ENCODE measurements at places on chromosomes 3 and 15.
A peak's percentile ranks its signal among the peaks of the same experiment; 100 is the strongest.

- no peak for DNase-seq
Observed at GRCh38 chr15:96360581-96361308, 30.2 kb downstream of the NR2F2 start.

- DNase-seq: no peak
Observed at GRCh38 chr3:46954178-46954577, 22.4 kb downstream of the CCDC12 start.

DNA sequence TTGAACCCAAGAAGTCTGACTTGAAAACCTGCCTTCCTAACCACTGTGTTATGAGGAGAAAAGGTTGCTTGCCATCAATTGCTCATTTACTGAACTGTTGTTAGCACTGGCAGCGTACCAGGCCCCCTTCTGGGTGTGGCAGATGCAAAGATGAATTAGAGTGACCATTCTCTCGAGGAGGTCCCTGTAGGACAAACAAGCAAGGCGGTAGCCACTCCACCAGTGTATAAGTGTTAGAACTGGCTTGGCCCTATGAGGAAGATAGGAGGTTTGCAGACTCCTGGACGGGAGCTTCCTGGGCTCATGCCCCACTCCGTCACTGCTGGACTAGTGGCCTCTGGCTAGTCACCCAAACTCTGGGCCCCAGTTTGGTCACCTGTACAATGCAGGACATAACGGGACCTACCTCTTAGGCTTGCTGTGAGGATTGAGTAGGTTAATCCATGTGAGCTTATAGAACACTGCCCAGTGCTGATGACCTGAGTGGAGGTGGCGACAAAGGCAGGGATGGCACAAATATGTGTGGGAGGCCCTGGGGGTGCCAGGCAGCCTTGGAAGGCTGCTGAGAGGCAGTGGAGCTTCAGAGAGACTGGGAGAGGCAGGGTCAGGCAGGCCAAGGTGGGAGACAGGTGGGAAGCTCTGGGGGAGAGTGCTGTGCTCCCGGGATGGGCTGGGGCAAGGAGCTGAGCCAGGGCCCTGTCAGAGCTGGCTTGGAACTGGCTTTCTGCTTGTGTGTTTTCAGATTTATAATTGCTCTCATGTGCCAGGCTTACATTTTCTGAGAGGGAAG, 145.9 kb downstream of the DNAJB8 start:
- DNase-seq: no peak

DNA sequence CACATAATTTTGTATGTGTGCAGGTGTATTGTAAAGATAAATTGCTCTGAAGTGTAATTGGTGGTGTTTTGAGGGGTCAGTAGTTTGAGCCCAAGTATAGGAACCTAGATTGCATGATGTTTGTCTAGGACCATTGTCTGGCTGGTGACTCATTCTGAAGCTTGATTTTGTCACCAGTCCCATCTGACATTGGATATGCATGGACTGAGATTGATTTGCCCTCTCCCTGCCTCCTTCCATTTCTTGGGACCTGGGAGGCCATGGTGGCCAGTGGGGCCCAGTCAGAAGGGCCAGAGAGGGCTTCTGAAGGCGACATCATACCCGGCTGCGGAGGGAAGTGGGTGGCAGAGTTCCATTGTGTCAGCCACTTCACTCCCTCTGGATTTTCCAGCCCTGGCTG, 62.3 kb downstream of the PDIA5 start:
- DNase-seq: no peak

- DNase-seq: no peak
Observed at GRCh38 chr15:65211482-65211982, 259 bp upstream of the CILP start.

DNA sequence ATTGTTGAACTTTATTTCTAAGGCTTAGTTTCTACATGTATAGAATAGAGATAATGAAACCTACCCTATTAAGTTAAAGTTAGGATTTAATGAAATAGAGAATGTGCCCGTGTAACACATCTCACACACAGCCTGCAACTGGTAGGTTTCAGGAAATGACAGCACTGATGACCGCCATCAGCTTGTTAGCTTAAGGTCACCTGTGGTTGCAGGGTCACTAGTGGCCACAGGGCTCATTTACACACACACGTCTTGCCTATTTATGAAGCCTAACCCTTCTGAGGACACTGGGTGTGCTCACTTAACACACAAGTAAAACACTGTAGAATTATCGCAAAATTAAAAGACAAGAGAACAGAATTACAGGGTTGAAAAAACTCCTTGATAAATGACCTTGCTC, 20.1 kb downstream of the CHRM5 start:
- DNase-seq: no peak

- DNase-seq: no peak
Observed at GRCh38 chr15:35702946-35703495, 157.1 kb upstream of the DPH6 start.

DNA sequence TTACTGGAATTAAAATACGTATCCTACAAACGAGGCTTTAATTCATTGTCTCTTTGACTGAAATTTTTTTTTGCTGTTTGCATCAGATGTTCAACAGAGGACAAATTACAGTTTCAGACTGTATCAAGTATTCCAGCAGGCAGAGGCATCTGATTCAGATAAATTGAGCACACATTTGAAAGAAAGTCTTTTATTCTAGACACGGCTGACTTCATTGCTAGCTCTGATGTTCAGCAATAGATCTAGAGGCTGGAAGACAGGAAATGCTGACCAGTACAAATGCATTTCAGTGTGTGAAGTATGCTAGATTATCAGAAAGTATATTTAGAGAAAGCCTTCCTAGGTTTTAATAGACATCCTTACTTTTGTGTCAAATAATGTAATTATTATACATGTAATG, 472.2 kb downstream of the NLGN1 start:
- no peak for DNase-seq

DNA sequence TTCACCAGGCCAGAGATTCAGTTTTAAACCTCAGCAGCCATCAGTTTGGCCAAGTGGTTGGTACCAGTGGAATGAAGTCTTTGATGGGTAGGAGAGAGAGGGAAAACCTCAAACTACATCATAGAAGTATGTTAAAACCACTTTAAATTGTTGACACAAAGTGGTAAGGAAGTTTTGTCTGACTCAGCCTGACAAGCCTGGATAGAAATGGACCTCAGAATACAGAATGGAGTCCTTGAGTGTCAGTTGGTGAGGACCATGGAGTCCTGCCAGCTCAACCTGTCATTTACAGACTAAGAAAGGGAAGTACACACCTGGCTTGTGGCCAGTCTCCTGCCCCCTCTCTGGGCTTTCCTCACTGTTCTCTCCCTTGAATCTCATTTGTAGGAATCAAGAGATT, 12.1 kb downstream of the EAF1 start:
- no peak for DNase-seq

- no peak for DNase-seq
Observed at GRCh38 chr15:74364936-74365597, 2.4 kb downstream of the CYP11A1 start.

- no peak for DNase-seq
Observed at GRCh38 chr3:143977341-143978262, 6.0 kb downstream of the DIPK2A start.

DNA sequence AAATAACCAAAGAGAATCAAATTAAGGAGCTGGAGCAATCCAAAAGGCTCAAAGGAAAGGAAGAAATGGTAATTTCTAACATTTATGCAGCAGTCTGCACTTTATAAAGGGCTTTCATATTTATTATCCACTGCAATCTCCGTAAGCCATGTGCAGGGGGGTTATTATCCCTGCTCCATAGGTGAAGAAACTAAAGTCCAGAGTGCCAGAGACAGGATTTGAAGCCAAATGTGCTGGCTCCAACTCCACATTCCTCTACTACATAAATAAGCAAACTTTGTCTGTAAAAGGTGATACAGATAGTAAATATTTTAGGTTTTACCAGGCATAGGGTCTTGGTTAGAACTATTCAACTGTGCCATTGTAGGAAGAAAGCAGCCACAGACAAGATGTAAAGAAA, 221.4 kb downstream of the MINAR1 start:
- DNase-seq: no peak

DNA sequence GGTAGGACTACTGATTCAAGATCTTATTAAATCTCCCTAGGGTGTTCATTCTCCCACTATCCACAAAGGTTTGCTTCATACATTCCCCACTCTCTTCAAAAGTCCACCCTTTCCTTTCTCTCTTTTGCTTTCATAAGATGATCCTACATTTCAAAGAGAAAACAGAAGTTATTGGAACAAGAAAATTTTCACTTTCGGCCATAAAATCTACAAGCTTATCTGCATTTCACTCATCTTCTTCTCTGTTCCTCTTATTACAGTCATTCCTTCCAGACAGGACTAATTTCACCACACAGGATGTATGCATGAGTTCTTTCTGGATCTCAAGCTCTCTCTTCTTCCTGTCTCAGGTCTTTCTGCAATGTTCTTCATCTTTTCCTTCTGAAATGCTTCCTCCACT, 238.7 kb downstream of the ISL2 start:
- DNase-seq: no peak

GRCh38 chr3:69723389-69723788, 15.9 kb upstream of the MITF start:
- DNase-seq: no peak

DNA sequence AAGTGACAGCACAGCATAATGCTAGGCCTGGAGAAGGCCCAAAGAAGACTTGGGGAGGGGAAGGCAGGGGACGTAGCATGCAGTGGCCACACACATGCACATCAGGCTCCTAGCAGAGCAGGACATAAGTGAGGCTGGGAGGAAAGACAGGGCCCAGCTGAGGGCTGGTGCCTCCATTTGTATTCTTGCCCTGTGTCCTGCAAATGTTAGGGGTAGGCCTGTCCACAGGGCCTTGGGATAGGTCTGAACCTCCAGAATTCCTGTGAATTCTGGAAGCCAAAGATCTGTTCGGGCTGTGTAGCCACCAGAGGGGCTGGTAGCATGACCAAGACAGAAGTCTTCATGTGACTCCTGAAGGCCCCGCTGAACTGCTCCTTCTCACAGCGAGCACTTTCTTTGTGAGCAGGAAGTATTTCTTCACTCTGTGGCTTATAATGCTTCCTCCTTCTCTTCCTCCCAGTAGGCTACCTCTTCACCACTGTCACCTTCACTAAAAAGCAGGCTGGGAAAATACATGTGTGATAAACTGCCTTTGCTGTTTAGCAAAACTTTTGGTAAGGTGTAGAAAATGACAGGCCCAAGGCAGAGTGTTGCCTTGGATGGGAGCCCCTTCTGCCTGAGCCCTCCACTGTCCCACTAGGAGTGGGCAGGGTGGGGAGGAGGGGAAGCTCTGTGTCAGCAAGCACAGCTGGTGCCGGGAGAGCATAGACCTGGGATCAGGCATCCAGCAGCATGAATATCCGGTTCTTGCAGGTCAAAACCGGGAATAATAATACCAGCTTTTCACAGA, 8.4 kb downstream of the CERS3 start:
- DNase-seq: no peak

DNA sequence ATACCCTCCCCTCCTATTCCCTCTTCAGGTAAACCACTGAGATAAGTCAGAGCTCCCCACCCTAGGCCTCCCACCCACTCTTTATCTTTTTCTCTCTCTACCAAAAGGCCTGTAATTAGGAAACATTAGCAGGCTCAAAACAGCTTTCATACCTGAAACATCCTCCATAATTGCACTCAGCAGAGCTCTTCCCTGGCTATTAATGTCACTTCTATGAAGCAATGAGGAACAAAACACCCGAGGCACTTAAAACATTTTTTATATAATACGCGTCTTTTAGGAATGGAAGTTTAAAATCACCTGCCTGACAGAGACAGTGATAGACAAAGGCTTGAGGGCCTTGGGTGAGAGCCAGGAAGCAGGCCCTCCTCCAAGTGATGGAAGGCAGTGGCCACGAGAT, 138.9 kb downstream of the EPHB1 start:
- no peak for DNase-seq

DNA sequence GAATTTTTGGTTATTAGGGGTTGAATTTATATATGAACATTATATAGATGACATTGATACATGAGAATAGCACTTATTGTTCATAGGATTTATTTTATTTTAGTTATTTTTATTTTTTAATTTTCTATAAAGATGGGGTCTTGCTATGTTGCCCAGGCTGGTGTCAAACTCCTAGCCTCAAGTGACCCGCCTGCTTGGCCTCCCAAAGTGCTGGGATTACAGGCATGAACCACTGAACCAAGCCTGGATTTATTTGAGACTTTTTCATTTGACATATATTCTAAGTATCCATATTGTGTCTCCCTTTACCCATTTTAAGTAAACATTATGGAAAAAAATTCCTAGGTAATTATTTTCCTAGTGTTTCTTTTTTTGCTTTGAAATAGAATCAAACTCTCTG, 12.5 kb downstream of the PAQR9 start:
- DNase-seq: no peak

DNA sequence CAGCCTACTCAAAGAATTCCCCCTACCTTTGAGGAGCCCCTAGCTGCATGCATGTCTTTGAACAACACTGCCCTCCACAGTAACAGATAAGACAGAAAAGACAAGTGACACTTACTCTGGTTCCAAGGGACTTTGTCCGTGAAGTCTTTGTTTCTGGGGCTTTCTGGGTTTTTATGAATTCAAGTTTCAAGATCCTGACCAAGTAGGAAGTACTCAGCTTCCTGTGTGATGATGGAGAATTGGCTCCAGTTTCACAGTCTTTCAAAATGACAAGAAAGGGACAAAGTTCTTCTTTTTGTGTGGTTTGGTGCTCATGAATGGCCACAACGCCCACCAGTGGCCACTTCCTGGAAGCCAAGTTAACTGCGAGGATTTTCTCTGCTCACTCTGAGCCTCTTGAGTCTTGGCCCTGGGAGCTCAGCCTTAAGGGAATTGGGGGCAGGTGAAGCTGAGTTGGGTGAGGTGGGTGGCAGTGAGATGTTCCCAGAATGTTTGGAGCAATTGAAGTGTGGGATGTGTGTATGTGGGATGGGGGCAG, at the start of gene CCR1:
Gene CCR1, minus strand, starts transcription at position 147 of the 538 bp plus-strand sequence. CDS start 4,000 bp downstream, outside the sequence.
- DNase-seq: peak; percentile 81

DNA sequence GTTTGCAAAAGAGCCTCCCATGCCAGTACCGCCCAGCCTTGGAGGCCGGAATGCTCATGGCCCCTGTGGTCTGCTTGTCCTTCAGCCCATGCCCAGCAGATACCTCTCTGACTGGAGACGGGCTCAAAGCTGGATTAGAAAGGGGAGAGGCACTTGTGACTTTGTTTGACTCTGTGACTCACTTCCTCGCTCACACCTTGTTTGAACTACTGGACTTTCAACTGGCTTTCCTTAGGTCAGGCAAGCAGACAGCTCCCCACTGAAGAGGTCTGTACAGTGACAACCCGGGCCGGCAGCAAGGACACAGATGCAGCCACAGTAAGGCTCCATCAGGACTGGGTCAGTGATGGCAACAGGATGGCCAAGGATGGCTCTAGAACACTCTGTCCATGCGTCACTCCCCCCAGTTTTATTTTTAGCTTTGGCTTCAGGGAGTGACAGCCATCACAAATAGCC, 98.6 kb upstream of the ABHD17C start:
- DNase-seq: no peak

DNA sequence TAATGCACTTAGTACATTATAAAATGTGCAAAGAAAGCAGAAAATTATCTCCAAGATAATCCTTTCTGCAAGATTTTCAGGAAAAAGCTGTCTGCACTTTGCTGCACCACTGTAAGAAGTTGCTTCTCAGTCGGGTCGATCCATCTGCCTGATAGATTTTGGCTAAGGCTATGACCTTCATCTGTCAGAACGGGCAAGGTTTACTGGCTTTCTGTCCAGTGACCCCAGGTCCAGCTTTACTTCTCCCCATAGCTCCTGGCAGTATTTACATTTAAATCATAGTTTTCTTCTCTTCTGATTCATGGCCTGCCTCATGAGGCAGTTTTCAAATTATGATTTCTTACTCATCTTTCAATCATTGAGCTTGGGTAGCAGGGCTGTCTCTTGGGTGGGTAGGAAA, 422.7 kb downstream of the EPHB1 start:
- DNase-seq: no peak
